ENCODE measurements at places on chromosomes 7 and 10.

DNA sequence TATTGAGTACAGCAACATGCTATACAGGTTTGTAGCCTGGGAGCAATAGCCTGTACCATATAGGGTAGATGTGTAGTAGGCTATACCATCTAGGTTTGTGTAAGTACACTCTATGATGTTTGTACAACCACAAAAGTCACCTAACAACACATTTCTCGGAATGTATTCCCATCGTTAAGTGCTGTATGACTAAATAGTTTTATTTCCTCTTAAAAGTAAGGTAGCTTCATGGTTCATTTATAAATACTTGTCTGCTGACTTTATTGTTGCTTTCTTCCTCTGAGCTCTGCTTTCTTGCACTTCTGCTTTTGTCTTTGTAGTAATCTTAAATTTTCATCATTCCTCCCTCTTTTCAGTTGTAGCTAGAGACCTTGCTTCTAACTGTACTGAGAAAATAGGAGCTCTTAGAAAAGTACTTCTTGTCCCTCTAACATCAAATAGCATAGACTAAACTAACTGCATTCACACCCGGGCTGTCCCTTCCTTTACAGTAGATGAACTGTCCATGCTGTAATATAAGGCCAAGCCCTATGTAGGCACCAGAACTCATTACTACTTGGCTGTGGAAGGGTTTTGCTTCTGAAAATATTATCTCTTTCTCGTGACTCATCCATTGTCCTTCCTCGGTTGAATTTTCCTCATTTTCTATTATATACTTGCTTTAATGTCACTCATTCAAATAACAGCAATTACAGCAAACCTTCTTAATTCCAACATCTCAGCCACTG lies 55.4 kb upstream of the FAM3C start:
- H3K4me3 ChIP-seq = no peak overlapping the region
- no peaks in the 10 kb centered on the region for H3K36me3 ChIP-seq
- DNase-seq = no peak
- H3K4me1 ChIP-seq = no peaks in the 10 kb centered on the region
- H3K27ac ChIP-seq = no peak overlapping the region

DNA sequence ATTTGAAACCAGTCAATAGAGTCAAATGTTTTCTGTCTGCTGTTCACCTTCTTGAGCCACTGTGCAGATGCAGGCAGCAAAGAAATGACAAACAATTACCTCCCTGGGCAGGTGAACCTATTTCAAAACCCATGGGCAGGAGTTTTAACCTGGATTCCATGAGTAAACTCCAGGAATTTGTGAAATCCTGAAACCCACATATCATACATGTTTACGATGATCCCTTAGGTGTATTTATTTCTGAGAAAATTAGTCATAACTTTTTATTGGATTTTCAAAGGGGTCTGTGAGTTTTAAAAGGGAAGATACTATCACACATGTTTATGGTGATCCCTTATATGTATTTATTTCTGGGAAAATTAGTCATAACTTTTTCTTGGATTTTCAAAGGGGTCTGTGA lies 59.8 kb downstream of the ARL5B start:
- H3K27me3 ChIP-seq = no peaks in the 10 kb centered on the region
- no peak overlapping the region for H3K4me3 ChIP-seq
- H3K27ac ChIP-seq = no peak overlapping the region
- DNase-seq = no peak

DNA sequence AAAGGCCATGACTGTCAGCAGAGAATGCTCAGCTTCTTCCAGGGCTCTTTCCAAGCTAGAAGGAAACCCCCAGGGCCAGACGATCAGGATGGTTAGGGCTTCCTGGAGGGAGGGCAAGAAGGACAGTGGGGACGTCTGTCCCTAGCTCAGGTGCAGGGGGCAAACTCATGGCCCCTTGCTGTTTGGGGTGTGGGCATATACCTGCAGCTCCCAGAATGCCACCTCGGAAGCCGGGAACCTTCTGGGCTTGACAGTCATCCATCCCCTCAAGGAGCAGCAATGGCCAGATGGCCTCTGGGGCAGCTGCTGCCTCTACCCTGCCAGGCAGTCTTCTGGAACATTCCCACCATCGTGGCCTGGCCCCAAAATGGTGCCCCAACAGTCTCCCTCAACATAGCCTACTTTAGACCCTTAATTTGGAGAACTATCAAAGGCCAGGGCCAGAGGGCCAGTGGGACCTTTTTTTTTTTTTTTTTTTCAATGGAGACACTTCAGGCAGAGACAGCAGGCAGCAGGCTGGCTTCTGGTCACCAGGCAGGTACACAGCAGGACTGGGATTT lies 40.2 kb upstream of the ZMIZ1 start:
- no peaks in the 10 kb centered on the region for H3K27me3 ChIP-seq
- H3K4me1 ChIP-seq = no peaks in the 10 kb centered on the region
- H3K4me3 ChIP-seq = no peak overlapping the region
- DNase-seq = no peak

- H3K4me3 ChIP-seq = no peak overlapping the region
- no peaks in the 10 kb centered on the region for H3K36me3 ChIP-seq
- H3K27me3 ChIP-seq = no peaks in the 10 kb centered on the region
- no peaks in the 10 kb centered on the region for H3K4me1 ChIP-seq
- DNase-seq = no peak
- no peak overlapping the region for H3K27ac ChIP-seq
These were observed 348.0 kb downstream of the GPAM start for GRCh38 chr10:111835574-111835973.

- peak overlapping the region; percentile 100 for H3K27ac ChIP-seq
- peak; percentile 99 for DNase-seq
- no peaks in the 10 kb centered on the region for H3K36me3 ChIP-seq
- H3K4me3 ChIP-seq = peak overlapping the region; percentile 24
- H3K4me1 ChIP-seq = peaks cover 55% of the 10 kb centered on the region
These were observed 20.3 kb upstream of the KLF6 start for GRCh38 chr10:3805201-3805790.

GRCh38 chr7:120825576-120825975 lies 32.4 kb downstream of the TSPAN12 start:
- no peak for DNase-seq
- no peaks in the 10 kb centered on the region for H3K4me1 ChIP-seq
- no peaks in the 10 kb centered on the region for H3K36me3 ChIP-seq
- no peak overlapping the region for H3K27ac ChIP-seq

- no peak for DNase-seq
- H3K4me3 ChIP-seq = no peak overlapping the region
- H3K4me1 ChIP-seq = peaks cover 28% of the 10 kb centered on the region
- H3K27ac ChIP-seq = peak overlapping the region; percentile 41
These were observed 13.9 kb downstream of the TAS2R60 start for GRCh38 chr7:143456992-143457793.

DNA sequence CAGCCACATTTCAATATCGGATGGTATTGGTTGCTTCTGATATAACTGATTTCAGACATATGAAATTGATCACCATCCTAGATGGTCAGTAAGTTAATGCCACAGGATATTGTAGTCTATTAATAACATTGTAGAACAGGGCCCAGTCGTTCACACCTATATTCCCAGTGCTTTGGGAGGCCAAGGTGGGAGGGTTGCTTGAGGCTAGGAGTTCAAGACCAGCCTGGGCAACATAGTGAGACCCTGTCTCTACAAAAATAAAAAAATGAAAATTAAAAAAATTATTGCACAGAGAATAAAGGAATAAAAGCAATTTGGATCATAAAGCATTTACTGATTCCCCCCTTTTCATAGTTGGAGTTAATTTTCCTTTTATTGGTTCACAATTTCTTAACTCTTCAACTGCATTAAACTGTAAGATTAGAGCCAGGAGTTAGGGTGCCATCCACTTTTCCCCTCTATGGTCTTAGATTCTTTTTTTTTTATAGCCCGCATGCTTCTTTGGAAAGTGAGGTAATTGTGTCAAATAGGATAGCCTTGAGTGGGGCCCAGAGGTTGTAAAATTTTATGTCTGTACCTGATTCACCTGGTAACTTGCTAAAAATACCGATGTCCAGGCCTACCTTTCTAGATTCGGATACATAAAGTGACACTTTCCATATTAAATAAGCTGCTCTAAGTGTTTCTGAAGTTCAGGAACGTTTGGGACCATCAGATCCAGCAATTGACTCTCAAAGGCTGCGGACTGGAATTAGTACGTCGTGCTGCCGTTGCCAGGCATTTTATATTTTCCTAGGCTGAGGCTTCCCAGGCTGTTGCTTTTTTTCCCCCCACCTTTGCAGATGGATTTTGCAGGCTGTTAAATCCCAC lies 24.7 kb downstream of the ADK start:
- H3K27ac ChIP-seq = peak overlapping the region; percentile 98
- no peak for DNase-seq
